ENCODE measurements at places on chromosomes 11 and 22.

- no peak for DNase-seq
Observed at GRCh38 chr22:23204541-23205157, 24.3 kb downstream of the BCR start.

- no peak for DNase-seq
Observed at GRCh38 chr22:49373289-49373666, 454.4 kb downstream of the BRD1 start.

- DNase-seq: peak; percentile 47
Observed at GRCh38 chr11:134365011-134365925, 33.5 kb downstream of the GLB1L2 start.

- no peak for DNase-seq
Observed at GRCh38 chr22:49775867-49776511, 51.7 kb downstream of the BRD1 start.

- no peak for DNase-seq
Observed at GRCh38 chr11:116725434-116726221, 47.2 kb downstream of the BUD13 start.
